Pancreas (tissue), 10 donors: ENCODE measurements at places on chromosomes 3 and 15. TPM values are rescaled to one million over a fixed set of nuclear protein-coding genes. Genes with fewer than 3 reads are reported as not detected.

- DNase-seq: no peak
These were observed 75.2 kb upstream of the C3orf80 start for GRCh38 chr3:160150066-160150465.

Gene ITGB5
- total RNA-seq: 69.9 TPM

GRCh38 chr15:84647726-84648125 lies 6.4 kb downstream of the WDR73 start:
- DNase-seq: no peak

DNA sequence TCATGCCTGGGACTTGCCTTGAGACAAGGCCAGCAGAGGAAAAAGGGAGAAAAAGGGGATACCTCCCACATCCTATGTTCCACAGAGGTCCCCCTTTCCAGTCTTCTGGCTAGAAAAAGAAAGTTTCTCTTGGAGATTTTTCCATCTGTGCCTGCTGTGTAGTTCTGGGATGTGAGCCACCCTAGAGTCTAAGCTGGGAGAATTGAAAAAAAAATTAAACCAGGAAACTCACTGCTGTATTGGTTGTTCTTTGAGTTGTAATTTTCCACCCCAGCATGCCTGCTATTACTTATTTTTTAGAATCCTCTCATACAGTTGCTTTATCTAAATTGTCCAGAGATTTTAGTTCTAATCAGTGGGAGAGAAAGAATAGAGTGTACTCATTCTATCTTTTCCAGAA lies 68.4 kb downstream of the SV2B start:
- DNase-seq: no peak

- DNase-seq: no peak
These were observed 29.7 kb downstream of the VGLL3 start for GRCh38 chr3:86961297-86961696.

DNA sequence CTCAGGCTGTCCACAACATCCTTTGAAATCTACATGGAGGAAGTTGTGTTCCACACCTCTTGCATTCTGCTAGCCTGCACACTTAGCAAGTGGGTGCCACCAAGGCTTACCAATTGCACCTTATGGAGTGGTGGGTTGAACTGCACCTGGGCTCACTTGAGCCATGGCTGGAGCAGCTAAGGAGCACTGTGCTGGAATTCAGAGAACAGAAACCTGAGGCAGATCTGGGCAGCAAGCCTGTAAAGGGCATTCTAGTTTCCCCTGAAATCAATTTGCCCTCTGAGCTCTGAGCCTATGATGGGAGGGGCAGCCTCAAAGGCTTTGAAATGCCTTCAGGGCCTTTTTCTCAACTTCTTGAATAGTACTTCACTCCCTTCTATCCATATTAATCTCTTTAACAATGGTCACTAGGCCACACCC lies 18.0 kb downstream of the BTLA start:
- no peak for DNase-seq

GRCh38 chr3:16818945-16819344 lies 65.8 kb upstream of the PLCL2 start:
- no peak for DNase-seq

GRCh38 chr3:3618623-3619022 lies 180.6 kb upstream of the LRRN1 start:
- DNase-seq: no peak

Gene CHST14
- total RNA-seq: 4.6 TPM

GRCh38 chr15:94412979-94413746 lies 181.8 kb downstream of the MCTP2 start:
- DNase-seq: no peak

Gene CHCHD4
- total RNA-seq: 5.5 TPM

DNA sequence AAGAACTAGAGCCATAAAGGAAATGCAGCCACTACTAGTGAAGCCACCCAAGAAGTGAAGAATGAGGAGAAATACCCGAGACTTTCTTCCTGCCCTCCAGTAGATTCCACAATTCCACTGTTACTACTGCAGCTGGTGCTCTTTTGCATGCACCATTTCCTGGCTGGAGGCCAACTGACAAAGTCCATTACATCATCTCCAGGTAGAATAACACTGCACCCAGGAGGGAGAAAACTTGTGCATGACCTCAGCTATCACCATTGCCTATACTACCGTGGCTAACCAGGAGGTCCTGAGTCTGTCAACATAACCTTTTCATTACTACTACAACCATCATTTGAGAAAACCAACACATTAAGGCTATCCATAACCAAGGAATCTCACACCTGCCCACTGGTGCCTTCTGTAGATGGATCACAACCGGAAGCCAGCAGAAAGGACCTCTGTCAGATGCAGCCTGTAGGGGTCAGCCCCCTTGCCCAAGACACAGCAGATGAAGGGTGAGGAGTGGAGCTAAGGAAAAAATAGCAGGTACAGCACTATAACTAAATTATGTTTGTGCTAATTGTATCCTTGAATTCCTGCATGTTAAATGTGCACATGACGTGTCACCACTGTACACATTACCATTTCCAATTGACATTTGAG lies 200.8 kb upstream of the C2CD4B start:
- no peak for DNase-seq

DNA sequence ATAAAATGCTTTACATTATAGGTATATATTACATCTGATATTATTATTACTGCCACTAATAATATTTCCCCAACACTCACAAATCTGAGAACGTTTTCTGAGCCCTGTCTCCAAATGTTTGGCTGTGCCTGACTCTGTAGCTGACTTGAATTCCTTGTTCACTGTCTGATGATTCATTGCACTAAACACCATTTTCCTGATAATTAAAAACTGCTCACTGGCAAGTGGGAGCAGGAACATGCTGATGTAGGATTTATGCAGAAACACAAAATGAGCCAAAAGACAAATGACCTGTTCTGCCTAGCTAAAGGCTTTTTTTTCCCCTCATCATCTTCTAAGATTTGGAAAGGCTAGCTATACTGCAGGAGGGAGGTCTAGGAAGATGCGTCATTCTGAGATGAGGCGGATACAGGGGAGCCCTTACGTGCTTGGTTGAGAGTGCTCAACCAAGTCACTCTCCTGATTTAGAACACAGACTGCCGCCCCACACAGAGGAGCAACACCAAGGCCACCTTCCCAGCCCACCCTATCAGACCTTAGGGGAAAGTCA lies 380.7 kb downstream of the EPHB1 start:
- DNase-seq: no peak

DNA sequence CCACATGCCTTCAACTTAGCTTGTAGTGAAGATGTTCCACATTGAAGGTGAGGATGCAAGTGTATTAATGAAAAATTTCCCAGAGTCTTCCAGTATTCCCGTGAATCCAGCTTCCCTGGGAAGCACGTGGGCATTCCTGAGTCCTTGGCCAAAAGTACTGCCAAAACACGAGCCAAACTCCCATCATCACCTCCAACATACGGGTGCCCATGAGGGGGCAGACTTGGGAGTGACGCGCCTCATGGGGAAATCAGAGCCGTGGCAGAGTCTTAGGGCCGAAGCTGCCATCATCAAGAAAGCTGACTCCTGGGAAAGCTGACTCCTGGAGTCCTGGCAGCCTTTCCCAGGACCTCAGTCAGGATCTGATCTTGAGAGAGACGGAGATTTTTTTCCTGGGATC lies 20.1 kb upstream of the TM2D3 start:
- DNase-seq: no peak

Gene GABRB3
- 10.9 TPM for total RNA-seq

Gene PRICKLE2
- 12.6 TPM for total RNA-seq

DNA sequence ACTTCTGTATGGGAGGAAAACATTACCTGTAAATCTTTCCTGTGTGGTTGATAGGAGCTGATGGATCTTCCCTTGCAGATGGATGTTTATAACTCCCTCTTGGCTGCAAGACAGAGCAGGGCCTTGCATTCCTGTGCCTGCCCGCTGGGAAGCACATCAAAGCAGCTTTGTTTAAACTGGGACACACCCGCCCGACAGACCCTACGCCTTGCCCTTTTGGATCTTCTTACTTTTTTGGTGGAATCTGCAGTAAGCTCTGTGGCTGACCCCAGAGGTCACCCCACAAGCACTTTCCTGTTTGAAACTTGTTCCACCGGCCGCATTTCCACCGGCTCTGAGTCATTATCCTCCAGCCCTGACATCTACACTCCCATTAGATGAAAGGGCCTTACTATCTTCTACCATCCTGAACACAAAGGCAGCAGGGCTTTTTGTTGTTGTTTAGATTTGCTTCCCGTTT lies 244.1 kb upstream of the STT3B start:
- DNase-seq: no peak
